Psoas muscle (tissue), 8 donors: ENCODE measurements at places on chromosomes 5 and 9. TPM values are rescaled to one million over a fixed set of nuclear protein-coding genes. Genes with fewer than 3 reads are reported as not detected.
A peak's percentile ranks its signal among the peaks of the same experiment; 100 is the strongest.

DNA sequence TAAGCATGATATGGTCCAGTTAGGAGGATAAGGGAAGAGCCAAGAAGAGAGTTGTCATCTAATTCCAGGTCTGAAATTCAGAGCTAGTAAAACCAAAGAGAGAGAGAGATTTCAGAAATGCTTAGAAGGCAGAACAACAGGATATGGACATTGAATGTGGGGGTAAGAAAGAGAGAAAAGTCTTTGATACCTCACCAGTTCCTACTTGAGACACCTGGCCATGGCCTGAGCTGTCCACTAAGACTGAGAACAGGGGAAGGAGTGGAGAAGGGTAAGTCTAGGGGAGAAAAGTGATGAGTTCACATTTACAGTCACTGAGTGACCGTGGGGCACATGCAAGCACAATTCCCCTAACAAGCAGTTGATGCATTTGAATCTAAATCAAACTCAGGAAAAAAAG lies 35.5 kb downstream of the TIMD4 start:
- no peak for DNase-seq

The BRIX1 gene
- 14.5 TPM for polyA plus RNA-seq

The ORM2 gene
- polyA plus RNA-seq, result not detected

GRCh38 chr9:71734950-71735349 lies 33.4 kb downstream of the CEMIP2 start:
- DNase-seq, result no peak

- DNase-seq, result no peak
Measured at GRCh38 chr9:98660541-98660940, 48.2 kb downstream of the GABBR2 start.

The LHX2 gene
- not detected for polyA plus RNA-seq

- DNase-seq, result no peak
Measured at GRCh38 chr5:177300951-177301350, 2.6 kb downstream of the RAB24 start.

DNA sequence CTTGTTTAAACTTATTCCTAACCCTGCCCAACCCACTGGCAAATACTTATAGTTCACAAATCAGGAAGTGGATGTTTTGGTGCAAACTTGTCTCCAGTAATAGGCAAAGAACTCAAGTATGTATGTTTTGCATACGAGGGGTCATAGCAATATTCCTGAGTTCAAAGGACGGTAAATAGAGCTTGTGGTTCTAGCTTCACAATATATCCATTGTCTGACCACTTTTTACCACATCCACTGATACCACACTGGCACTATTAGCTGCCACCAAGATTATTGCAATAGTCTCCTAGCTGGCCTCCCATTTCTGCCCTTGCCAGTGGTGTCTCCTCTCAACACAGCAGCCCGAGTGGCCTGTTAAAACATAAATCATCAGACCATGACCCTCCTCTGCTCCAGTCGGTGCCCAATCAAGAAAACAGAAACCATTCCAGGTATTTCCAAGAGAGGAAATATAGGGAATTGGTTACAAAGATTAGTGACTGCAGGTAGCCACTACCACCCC lies 17.0 kb downstream of the GRXCR2 start:
- no peak for DNase-seq

GRCh38 chr9:30039712-30040111 lies 2344.7 kb upstream of the ACO1 start:
- no peak for DNase-seq

The WNK2 gene
- 22.5 TPM for polyA plus RNA-seq

The EQTN gene
- polyA plus RNA-seq, result not detected

- no peak for DNase-seq
Measured at GRCh38 chr5:178209334-178210072, 5.2 kb downstream of the HNRNPAB start.

The SLC28A3 gene
- not detected for polyA plus RNA-seq

GRCh38 chr5:73418244-73418691 lies 30.3 kb downstream of the FOXD1 start:
- no peak for DNase-seq

- no peak for DNase-seq
Measured at GRCh38 chr9:18319918-18320445, 154.0 kb upstream of the ADAMTSL1 start.

GRCh38 chr5:96928931-96929708 lies 6.8 kb upstream of the LNPEP start:
- no peak for DNase-seq

The CAMK2A gene
- 49.6 TPM for polyA plus RNA-seq

GRCh38 chr5:54455413-54456157 lies at the start of gene HSPB3:
HSPB3 (plus strand) TSS chr5:54455699; CDS start chr5:54455790, 91 bp downstream.
- peak; percentile 33 for DNase-seq

DNA sequence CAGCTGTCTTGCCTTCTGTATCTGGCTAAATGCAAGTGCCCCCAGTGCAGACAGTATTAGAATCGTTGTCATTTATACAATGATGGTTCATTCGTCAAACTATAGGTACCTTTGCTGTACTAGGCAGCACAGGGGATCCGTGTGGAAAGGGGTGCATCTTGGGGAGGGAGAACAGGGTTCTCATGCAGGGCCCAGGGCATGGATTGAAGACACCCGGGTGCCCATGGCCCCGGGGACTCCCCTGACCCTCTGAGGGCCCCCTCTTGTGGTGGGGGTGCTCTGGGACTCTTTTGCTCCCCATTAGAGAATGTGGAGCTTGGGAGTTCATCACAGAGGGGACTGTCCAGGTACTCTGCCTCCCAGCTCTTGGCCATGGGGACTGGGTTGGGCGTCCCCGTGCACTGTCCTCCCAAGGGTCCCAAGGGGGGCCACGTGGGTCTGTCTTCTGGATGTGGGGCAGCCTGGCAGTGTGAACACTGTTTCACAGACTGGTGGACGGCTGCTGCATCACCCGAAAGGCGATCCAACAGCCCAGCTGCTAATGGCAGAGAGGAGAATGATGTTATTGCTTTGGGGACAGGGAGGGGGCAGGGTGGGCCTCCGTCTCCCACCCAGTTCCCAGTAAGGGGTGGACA lies 36.9 kb upstream of the RXRA start:
- DNase-seq, result peak; percentile 27

DNA sequence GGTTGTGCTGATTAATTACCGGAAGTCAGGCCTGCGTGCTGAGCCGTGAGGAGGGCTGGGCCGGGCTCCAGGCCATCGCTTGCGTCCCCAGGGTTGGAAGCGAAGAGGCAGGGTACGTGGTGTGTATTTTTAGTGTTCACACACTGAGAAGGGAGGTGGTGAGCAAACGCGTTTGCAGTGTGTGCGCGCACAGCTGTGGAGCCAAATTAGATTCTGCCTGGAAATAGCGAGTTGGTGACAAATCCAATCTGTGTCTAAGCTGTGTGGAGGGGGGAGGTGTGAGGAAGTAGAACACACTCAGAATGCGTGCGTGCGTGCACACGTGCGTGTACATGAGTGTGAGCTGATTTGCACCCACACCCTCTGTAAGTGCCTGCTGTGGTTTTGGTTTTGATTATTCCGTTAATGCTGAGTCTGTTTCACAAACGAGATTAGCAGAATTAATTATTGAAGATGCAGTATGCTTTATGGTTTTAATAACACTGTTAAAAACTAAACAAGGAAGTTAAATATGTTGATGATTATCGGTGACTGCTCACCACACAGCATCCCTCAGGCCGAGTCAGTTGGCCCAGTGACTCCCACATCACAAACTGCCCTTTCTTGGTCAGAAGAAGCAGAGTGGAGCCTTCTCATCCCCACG lies 111.8 kb upstream of the FCN2 start:
- peak; percentile 82 for DNase-seq

DNA sequence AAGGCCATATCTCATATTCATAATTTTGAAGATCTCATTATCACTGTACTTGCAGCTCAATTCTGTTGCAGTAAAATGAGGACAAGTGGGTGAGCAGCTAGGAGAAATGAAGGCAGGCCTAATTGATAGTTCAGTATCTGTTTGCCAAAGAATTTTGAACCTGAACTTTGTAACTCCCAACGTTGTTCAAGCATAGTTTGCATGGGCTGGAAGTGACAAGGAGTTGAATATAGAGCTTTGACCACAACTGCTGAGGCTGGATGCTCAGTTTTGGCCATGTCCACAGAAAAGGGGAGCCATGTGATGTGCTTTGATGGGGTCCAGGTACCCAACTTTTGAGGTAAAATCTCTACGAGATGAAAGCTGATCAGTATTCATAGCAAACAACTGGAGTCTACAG lies 177.5 kb downstream of the NXNL2 start:
- DNase-seq, result no peak
